Daoy (cell line): ENCODE measurements at places on chromosomes 1 and 21. TPM values are rescaled to one million over a fixed set of nuclear protein-coding genes. Genes with fewer than 3 reads are reported as not detected.

Gene CDA
- 1.5 TPM in 1 of 2 replicates, not detected in the other for total RNA-seq

Gene CFAP107
- total RNA-seq: not detected in 2 replicates

Gene MCOLN3
- total RNA-seq: 2.1 and 2.5 TPM in 2 replicates

Gene FGR
- not detected in 2 replicates for total RNA-seq

Gene BMP8A
- not detected in 2 replicates for total RNA-seq

Gene C1QA
- not detected in 2 replicates for total RNA-seq

GRCh38 chr1:82901118-82901517 lies 1097.8 kb downstream of the TTLL7 start:
- DNase-seq: no peak

GRCh38 chr1:231750296-231750695 lies 123.7 kb downstream of the DISC1 start:
- no peak for DNase-seq

DNA sequence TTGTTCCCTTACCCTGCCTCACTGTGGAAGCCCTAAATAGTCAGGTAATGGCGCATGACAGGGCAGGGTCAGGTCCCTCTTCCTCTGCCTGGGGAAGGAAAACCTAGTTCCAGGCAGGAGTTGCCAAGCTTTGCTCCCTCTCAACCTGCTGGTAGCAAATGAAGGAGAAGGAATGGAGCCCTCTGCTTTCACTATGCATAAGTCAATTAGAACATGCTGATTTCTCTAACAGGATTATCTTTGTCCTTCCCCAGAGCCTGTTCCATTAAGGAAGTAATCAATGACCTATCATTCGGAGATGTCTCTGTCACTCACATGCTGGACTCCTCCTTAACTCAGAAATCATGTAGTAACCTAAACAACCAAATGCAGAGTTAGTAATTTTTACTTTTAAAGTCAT lies 161.8 kb upstream of the NFIA start:
- no peak for DNase-seq

- no peak for DNase-seq
Measured at GRCh38 chr1:225861834-225862580, 20.2 kb downstream of the TMEM63A start.

- DNase-seq: no peak
Measured at GRCh38 chr1:112855152-112855828, 100.7 kb downstream of the SLC16A1 start.

GRCh38 chr1:226569879-226570547 lies 21.4 kb downstream of the STUM start:
- DNase-seq: peak; percentile 30

DNA sequence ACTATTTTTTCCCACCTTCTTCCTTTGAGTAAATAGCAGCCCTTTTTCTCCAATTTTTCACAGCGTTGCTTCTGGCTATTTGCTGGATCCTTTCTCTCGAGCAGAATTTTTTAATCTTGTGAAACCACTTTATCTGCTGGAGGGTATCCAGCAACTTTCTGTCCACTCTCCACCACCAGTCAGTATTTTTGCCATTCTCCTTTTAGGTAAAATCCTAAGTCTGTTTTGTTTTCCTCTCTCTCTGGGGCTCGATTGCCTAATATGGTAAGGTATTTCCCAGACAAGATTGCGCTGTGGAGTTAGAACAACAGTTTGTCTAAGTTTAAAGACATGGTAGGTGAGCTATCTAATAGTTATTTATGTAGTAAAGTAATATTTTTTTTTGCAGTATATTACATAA lies 156.9 kb downstream of the PPP1R12B start:
- DNase-seq: peak; percentile 5

DNA sequence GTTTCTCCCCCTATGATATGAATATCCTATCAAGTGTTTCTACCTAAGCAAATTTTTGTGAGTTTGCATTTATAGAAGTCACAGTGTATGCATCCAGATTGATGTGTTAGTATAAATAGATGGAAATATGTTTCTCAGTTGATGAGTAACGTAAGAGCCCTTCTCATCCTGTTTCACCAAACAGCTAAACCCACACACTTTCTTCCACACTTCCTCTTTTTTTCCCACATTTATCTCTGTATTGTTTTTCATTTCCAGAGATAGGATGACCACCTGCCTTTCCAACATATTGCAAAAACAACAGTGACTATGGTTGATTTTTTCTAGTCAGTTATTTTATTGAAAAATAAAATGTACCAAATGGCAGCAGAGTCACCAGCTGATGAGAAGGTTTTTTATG lies 490.1 kb downstream of the NEGR1 start:
- DNase-seq: no peak

- DNase-seq: peak; percentile 68
Measured at GRCh38 chr1:204151552-204152309, at the start of gene ETNK2. ETNK2 (minus strand) TSS chr1:204152044; CDS start chr1:204151852, 192 bp downstream.

DNA sequence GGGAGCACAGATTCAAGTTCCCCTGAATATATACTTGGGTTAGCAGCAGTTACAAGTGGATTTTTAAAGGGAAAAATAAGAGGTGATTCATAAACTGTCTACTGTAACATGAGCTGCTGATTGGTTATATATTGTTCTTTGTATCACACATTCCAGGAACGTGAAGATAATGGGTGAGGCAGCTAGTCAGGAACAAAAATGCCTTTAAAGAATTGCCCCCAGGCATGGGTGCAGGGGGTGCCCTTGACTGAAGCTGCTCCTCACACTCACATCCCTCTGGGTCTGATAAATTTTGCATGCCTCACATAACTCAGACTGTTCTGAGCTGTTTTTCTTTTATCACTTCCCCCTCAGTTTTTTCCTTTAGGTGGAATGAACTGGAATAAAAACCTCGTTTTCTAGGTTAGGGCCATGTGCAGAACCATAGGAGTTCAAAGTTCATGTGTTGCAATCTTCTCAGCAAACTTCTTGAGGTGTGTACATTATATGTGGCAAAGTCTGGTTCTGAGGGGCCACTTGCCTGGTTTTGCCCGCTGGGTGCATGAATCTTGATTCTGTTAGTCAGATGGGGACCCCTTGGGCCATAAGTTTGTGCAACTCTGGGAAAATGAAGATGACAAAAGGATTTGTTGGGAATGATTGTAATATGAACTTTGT lies 21.1 kb downstream of the TBX19 start:
- peak; percentile 86 for DNase-seq

GRCh38 chr1:115428256-115428655 lies 90.2 kb upstream of the NGF start:
- no peak for DNase-seq

DNA sequence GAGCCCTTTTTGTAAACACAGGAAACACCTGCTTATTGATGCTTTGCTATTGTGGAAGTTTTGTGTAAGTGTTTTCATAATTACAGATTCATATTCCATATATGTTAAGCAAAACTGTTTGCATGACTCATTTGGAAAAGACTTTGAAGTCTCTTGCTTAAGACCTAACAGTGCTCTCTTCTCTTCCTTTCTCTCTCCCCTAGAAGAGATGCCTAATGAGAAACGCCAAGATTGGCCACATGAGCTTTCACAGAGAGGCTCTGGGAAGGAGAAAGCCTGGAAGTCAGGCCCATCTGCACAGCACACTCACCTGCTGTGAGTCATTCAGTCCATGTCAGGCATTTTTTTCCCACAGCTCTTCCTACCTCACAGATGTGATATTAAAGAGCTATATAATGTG lies 101.6 kb upstream of the PALMD start:
- DNase-seq: peak; percentile 24

GRCh38 chr1:59750328-59751003 lies 64.3 kb upstream of the HOOK1 start:
- peak; percentile 81 for DNase-seq

DNA sequence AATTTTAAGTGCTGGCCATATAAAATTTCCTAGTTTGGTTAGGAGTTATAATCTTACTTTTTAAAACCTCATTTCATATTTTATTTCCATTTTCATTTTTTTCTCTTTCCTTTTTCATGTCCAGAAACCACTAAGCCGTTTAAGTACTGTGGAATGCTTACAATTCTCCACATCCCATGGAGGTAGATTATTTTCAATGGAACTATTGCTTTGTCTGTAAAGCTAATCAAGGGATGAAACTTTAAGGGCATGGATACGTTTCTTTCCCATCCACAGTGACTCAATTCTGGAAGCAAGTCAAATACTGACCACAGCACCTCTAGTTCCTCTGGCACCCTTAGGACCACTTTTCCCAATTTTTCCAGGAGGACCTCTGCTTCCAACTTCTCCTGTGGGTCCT lies 139.1 kb upstream of the ZNHIT6 start:
- no peak for DNase-seq

DNA sequence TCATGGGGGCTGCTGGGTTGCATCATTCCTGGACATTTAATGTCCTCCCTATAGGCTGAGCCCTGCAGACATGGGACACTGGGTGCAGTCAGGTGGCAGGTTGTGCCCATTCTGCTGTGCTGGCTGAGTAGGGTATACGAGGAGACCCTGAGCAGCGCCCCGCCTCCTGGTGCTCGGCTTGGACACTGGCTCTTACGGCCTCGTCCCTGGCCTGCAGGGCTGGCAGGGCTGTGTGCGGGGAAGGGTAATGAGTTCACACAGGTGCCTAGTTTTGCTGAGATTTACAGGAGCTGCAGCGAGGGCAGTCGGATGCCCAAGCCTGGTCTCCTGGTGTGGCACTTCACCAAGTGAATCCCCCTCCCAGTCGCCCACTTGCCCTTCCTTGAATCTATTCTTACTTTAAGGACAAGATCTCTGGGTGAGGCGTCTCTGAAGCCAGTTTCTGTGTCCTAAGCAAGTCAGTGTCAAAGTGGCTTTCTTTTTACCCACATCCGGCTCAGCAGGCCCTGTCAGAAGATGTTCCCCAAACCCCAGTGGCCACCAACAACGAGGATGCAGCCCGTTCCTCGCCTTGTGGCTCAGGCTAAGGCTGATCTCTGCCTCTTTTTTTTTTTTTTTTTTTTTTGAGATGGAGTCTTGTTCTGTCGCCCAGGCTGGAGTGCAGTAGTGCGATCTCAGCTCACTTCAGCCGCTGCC lies 73.2 kb downstream of the MAN1C1 start:
- DNase-seq: no peak

DNA sequence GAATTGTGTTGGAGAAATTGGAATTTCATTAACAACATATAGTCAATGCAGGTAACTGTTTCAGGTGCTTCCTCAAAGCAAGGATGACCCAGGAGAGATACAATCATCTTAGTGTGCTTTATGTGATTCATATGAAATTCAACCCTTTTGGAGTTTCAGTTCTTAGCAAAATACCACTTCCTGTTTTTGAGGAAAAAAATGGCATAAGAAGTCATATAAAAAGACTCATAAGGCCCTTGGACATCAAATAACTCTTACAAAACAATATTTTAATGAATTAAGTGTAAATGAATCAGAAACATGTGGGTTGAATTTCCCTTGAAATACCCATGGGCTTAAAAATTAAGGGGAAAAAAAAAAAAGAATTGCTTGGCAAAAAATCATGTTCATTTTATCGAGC lies 926.6 kb downstream of the LTN1 start:
- no peak for DNase-seq

DNA sequence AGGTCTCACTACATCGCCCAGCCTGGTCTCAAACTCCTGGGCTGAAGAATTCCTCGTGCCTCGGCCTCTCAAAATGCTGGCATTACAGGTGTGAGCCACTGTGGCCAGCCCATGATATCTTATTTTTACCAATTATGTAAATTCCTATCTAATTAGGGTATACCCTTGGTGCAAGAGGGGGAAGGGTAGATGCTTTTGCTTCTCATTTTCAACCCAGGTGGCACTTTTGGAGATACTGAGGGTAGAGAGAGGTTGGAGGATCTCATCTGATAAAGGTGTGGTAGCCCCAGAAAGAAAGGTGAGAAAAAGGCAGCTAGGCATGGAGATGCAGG lies 17.4 kb downstream of the ENSA start:
- DNase-seq: no peak

- no peak for DNase-seq
Measured at GRCh38 chr1:8252266-8252951, 65.5 kb upstream of the SLC45A1 start.

DNA sequence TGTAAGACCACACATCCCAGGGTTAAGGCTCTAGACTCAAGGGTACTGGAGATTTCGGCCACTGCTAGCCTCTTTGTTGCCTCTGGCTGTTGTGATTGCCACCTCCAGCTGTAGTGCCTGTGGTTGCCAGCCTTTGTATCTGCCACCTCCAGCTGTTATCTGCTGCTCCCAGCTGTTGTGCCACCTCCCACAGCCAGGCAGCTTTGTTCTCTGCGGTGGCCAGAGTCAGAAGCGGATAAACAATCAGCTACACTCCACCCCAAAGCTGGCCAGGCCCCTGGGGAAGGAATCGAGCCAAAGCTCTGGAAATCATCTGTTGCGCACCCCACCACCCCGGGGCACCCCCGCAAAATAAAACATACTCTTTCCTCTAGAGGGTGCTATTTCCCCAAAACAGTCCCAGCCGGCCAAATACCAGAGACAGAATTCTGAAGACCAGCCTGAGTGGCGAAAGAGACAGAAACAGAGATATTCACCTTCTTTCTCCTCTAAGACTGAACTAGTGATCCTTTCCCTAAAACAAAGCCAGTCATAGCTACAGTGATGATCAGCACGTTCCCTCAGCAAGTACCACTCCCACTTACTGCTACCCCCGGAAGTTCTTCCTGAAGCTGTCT lies 14.8 kb upstream of the PIGM start:
- peak; percentile 43 for DNase-seq

DNA sequence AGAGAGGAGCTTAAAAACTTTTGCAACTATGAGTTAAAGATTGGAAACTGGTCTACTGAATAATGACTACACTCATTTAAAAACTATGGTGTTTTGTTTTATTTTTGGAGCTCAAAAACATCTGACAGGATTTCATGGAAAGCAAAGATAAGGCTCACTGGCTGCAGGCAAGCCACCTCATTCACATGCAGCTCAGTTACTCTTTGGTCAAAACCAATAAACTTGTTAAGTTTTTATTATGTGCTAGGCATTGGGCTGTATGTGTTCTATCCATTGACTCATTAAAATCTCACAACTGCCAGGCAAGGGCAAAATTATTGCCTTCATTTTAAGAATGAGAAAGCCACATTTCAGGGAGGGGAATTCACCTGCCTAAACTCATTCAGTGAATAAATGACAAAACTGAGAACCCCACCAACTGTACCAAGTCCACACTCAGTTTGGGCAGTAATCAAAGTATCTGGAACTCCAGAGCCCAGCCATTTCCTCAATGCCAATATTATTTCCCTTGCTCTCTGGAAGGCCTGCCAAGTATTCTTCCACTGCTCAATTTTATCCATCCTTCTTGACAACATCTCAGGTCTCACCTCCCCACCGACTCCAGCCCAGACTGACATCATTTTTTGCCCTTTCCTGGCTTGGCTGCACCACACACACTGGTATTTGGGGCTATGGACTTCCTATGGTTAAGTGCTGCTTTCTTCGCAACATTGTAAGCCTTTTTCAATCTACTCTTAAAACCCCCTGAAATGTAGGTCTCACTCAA lies 401.1 kb upstream of the NFIA start:
- no peak for DNase-seq

GRCh38 chr1:29789910-29790247 lies 553.6 kb downstream of the PTPRU start:
- DNase-seq: no peak

GRCh38 chr1:29202053-29202452 lies 20.4 kb upstream of the SRSF4 start:
- DNase-seq: no peak
